DMS153 (cell line): ENCODE measurements at places on chromosomes 2 and 18.
A peak's percentile ranks its signal among the peaks of the same experiment; 100 is the strongest.

DNA sequence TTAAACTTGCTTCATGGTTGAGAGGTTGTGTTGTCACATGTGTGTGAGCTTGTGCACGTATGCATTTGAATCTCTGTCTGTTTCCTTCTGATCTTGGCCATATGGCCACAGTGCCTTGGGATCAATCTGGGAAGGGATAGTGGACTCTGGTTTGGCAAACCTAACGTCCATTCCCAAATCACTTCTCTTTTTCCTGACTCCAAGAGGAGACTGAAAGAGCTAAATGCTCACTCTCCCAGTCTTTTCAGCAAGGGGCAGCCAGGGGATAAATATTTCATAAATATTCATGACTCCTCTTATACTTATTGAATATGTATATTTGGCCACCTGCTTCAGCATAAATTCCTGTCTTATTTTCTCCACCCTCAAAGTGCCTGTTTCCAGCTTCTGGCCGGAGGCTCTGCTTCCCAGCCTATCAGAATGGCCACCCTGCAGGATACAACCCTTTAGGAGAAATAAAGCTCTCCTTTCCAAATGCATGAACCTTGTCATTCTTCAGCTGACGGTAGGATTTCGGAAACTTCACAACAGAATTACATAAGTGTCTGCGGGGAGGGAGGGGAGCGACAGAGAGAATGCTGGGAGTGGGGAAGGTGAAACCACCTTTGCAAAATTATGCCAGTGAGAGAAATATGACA is 112.2 kb upstream of the COPS8 start:
- no peak for DNase-seq

GRCh38 chr2:235716875-235717496 is 223.1 kb downstream of the AGAP1 start:
- DNase-seq, result peak; percentile 57

DNA sequence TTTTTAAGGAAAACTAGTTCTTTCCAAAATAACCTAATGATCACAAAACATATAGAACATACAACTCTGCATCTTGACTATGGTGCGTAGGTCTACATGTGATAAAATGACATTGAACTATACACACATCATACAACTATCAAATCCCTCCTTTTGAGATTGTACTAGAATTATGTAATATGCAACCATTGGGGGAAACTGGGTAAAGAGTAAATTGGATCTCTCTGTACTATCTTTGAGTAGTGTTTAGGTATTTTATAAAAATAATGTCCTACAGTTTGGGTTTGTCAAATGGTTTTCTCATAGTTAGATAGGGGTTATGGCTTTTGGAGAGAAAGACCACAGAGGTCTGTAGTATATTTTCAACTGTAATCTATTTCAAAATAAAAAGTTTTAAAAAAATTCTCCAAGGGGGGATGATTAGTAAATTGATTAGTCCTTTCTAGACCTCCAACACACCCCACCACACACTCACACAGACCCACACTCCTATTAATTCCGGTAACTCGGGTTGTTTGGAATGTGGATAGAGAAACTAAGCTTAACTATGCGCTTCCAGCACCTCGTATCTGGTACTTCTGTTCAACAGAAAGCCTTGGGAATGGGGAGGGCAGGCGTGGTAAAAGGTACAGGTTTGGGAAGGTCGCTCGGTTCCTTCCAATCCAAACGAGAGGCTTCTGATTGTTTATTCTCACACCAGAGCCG is 695 bp upstream of the BIRC6 start:
- DNase-seq, result peak; percentile 54

DNA sequence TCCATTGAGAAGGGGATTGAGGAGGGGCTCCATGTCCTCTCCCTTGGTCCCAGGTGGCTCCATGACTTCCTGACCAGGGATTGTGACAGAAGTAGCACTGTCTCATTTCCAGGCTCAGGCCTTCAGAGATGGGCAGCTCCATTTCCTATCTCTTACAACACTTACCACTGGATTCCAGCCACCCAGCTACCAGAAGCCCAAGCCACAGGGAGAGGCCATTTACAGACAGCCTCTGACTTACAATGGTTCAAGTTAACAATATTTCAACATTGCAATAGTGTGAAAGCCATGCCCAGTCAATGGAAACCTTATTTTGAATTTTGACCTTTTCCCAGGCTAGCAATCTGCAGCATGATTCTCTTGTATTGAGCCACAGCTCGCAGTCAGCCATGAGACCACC is 164.9 kb upstream of the AGAP1 start:
- no peak for DNase-seq

DNA sequence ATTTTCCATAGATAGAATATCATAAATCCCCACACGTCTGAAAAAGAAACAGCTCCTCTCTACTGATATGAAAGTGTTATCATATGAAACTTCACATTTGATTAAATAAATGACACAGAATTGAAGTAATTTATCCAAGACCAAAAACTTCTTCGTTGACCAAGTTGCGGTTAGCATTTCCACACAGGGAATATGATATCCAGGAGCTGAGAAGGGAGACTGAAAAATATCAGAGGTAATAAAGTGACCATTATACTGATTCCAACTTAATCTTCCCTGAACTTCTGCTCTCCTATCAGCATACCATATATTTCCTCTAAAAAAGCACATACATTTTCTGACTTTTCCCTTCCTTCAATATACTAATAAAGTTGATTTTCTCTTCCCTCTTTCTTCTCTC is 356.2 kb upstream of the CHST9 start:
- DNase-seq, result no peak

DNA sequence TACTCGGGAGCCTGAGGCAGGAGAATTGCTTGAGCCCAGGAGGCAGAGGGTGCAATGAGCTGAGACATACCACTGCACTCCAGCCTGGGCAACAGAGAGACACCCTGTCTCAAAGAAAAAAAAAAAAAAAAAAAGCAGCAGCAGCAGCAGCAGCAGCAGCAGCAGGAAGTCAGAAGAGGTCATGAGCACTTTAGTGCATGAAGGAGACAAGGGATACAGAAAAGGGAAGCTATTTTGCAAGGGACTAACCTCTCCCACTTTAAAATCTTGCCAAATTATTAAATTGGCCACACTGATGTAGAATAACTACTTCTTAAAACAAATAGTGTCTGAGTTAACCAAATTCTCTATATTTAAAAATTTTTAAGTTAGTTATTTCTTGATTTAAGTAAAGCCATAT is 113.4 kb upstream of the PDE1A start:
- DNase-seq, result peak; percentile 17

- no peak for DNase-seq
Observed at GRCh38 chr2:213980883-213981282, 430.0 kb upstream of the VWC2L start.

DNA sequence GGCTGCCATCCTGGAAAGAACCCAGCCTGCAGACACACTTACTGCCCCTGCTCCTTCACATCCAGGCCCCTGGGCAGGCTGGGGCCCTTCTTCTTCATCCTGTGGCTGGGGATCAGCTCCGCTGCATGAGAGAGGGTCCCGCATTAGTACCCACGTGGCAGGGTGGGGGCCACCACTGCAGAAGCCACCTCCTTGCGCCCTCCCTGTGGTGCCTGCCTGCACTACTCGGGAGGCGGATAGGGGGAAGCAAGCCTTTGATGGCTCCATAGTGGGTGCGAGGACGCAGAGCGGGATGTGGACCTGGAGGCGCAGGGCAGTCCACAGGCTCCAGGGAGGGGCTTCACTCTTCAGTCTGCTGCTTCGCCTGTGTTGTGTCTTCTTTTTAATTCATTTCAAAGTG is 46.7 kb downstream of the GPC1 start:
- no peak for DNase-seq

DNA sequence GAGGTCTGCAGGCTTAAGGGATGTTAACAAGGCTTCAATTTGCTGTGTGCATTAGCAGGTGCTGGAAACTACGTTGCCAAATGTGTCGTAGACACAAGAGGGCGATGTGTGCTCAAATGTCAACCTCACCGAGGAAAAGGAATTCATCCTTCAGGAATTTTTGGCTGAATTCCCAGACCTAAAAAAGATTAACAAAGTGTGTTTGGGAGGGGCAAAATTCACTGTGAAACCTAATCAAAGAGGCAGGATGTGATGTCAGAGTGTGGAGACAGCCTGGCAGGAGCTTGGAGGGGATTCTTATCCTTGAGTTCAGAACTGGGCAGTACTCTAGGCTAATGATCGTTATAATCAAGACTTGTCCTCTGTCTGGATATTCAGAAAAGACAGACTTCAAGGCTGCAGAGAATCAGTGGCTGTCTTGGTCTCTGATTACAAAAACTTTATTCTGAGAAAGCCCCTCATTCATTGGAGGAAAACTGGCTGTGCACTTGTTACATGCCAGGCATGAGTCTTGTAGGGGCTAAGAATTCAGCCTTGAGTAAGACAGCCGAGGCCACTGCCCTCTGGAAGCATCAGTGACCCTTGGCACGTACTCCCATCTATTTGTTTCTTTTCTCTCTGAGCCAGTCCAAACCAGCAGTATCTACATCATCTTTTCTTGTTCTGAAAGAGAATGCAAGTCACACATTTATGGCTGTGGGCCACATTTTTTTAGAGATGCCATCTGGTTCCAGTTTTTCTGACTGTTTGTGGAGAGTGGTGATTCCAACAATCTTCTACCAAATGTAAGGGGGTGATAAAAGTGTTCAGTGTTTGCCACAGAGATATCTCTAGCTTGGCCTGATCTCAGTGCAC is 18.7 kb upstream of the SCYGR1 start:
- peak; percentile 82 for DNase-seq

- no peak for DNase-seq
Observed at GRCh38 chr2:216285701-216286100, 86.6 kb downstream of the MARCHF4 start.
